ENCODE measurements at places on chromosomes 5 and 9.

GRCh38 chr5:14204011-14204670 lies 61.0 kb downstream of the TRIO start:
- DNase-seq = no peak

DNA sequence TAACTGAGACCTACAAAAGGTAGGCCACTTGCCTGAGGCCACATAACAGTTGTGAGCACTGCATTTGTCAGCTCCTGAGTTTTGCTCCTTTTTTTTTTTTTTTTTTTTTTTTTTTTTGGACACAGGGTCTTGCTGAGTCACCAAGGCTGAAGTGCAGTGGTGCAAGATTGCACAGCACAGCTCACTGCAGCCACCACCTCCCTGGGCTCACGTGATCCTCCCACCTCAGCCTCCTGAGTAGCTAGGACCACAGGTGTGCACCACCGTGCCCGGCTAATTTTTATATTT lies 37.1 kb downstream of the LAMC3 start:
- DNase-seq = no peak

GRCh38 chr9:69044240-69045219 lies 9.0 kb downstream of the FXN start:
- no peak for DNase-seq

DNA sequence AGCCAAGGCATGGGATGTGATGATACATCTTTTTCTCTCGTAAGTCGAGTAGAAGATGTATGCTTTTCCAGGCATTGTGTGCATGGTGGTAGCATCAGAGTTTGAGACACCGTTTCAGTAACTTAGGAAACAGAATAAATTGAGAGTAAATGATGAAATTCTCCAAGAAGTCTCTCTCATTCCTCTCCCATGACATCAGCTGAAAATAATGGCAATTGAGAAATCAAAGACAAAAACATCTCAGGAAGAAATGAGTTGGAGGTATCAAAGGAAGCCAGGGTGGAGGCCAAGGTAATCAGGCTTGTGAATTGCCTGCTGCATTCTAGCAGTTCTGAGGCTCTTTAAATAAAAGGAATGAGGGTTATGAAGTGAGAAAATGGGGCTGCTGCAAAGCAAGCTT lies 53.9 kb downstream of the SGCD start:
- DNase-seq = no peak

DNA sequence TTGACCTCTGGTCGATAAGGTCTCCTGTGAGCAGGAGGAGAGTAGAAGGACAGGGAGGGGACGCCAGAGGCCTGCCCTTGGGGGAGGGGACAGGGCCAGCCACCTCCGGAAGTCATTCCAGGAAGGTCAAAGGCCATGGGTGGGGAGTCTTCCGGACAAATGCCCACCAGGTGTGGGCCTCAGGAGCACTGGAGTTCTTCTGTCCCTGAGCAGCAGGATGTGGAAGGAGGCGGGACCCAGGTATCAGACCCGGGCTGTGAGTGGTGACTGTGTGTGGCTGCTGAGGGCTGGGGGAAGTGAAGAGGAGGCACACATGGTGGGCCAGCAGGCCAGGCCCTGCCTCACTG lies 13.9 kb downstream of the FGF18 start:
- no peak for DNase-seq

- DNase-seq = no peak
Observed at GRCh38 chr9:93422977-93423616, 28.4 kb upstream of the FAM120A start.

DNA sequence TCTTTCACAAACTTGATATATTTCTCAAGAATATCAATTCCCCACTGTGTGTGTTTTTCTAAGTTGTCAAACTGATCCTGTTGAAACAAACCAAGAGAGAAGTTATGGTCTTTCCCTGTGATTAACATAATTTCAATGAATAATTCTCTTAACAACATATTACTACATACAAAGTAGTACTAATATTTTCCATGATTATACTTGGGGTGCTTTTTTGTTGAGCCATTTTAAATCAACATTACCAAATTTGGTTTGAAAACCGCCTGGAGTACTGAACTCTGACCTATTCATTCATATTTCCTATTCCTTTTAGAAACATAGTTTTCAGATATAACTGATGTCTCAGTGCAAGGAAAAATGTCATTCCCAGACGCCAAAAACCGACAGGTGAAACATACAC lies 48.1 kb downstream of the FNBP1 start:
- DNase-seq = no peak

GRCh38 chr5:64682608-64683007 lies 7.7 kb upstream of the SHISAL2B start:
- DNase-seq = no peak

DNA sequence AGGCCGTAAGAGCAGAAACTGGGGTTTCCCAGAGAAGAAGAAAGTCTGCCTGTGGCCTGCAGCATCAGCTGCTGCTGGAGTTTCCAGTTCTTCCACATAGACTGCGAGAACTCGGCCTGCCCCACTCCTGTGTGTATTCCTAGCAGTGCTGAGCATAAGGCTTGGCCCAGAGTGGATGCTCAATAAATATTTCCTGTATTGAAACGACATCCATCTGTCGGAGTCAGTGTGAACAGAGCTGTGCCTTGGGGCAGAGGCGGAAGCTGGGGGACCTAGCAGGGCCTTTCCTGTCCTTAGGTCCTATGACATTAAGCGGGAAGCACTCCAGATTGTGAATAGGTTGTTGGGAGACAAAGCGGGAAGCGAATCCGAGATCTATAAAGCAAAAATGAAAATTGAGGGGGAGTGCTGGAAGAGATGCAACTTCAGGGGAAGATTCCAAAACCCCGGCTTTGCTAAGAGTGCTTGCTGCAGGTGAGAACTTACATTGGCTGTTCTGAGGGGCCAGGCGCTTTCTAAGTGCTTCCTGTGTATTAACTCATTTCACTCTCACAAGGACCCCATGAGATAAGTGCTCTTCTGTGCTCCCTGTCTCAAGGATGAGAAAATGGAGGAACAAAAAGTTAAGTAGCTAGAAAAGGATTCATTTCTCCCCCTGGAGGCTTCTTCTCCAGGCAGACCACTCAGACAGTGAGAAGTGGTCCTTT lies 76.1 kb upstream of the CXCL14 start:
- no peak for DNase-seq

DNA sequence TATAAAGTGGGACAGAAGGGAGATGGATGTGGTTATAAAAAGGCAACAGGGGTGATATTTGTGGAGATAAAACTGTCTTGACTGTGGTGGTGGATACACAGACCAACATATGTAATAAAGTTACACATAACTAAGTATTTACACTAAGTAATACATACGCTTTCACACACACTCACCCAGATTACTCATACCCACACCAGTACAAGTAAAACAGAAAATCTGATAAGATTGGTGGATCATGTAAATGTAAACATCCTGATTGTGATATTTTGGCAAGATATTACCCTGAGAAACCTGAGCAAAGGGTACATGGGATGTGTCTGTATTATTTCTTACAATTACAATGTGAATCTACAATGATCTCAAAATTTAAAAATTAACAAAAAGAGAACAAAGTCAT lies 53.3 kb upstream of the SLIT3 start:
- DNase-seq = no peak

DNA sequence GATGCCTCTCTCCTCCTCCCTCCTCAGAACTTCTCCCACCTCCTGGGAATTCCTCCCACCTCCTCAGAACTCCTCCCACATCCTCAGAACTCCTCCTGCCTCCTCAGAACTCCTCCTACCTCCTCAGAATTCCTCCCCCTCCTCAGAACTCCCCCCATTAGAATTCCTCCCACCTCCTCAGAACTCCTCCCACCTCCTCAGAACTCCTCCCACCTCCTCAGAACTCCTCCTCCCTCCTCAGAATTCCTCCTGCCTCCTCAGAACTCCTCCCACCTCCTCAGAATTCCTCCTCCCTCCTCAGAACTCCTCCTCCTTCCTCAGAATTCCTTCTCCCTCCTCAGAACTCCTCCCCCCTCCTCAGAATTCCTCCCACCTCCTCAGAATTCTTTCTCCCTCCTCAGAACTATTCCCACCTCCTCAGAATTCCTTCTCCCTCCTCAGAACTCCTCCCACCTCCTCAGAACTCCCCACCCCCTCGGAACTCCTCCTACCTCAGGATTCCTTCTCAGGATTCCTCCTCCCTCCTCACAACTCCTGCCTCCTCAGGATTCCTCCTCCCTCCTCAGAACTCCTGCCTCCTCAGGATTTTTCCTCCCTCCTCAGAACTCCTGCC lies 23.9 kb downstream of the SLC46A2 start:
- no peak for DNase-seq

DNA sequence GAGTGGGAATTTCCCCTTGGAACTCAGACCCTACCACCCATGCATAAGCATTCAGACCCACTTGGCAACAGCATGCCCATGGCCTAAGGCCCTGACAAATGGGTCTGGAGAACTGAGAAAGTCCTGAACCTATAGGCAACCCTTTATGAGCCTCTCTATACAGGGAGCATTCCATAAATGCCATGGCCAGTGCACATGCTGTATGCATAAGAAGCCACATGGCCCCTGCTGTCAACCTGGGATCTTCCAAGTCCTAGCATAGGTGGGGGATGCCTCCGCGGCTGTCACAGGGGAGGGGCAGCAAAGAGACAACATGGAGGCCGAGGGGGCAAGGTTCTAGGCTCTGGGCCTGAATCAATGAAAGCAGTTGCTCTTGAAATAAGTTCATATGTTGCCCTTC lies 8.2 kb upstream of the NIPAL4 start:
- DNase-seq = no peak

- DNase-seq = peak; percentile 50
Observed at GRCh38 chr5:172093559-172093958, 87.1 kb upstream of the FBXW11 start.

DNA sequence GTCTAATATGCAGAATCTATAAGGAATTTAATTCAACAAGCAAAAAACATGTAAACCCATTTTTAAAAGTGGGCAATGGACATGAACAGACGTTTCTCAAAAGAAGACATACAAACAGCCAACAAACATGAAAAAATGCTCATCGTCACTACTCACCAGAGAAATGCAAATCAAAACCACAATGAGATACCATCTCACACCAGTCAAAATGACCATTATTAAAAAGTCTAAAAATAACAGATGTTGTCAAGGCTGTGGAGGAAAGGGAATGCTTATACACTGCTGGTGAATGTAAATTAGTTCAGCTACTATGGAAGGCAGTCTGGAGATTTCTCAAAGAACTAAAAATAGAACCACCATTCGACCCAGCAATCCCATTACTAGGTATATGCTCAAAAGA lies 3.1 kb upstream of the KLHL3 start:
- DNase-seq = no peak

DNA sequence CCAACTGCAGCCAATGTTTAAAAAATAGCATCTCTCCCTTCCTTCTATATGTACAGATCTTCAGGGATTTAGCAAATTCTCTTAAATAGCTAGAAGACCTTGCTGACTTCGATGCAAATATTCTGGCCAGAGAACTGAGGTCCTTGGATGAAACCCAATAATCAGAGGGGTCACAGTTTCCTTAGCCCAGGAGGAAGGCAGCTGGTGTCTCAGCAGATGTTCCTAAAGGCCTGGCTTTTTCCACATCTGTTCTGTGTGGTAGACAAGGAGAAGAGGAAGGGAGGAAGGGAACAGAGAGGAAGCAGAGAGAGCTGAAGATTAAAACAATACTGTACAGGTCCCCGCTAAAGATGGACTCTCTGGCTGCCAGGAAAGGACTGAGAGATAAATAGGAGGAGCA lies 33.1 kb downstream of the BOD1 start:
- DNase-seq = no peak

GRCh38 chr9:104553261-104553660 lies 15.7 kb upstream of the OR13C8 start:
- DNase-seq = no peak

- no peak for DNase-seq
Observed at GRCh38 chr5:79488058-79488457, 25.9 kb downstream of the HOMER1 start.

DNA sequence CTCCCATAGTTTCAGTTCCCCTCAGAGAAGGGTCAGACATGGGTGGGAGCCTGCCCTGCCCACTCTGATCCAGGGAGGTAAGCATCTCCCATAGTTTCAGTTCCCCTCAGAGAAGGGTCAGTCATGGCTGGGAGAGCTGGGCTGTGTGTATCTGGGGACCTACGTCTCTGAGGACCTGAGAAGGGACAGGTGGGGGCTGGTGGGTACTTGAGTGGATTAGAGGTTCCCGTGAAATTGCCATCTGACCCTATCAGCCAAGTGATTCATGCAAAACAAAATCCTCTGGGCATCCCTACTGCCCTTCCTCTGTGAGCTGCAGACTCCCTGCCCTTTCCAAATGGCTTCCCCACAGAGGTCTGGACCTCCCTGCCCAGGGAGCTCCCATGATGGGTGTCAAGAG lies 3.9 kb downstream of the ENHO start:
- DNase-seq = no peak

DNA sequence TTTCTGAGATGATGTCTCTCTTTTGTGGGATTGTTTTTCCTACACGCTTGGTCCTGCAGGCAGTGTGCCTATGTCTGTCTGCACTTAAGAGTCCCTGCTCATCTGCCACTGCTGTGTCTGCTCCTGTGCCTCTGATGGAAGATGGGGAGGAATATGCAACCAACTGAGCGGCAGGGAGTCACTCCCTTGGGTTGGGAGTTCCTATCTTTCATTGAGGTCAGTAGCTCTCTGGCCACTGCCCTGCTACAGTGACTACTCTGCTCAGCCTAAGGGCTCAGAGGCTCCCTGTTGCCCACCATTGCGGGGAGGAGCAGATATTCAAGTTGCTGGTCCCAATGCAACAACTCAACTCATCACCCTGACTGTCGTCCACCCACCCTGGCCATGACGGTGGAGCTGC lies 13.4 kb upstream of the FAM163B start:
- DNase-seq = no peak

Measured in left ventricle myocardium inferior (tissue), 1 donor.